Gastroesophageal sphincter (tissue), 4 donors: ENCODE measurements at places on chromosomes 3 and 15.
A peak's percentile ranks its signal among the peaks of the same experiment; 100 is the strongest.

GRCh38 chr3:161388855-161389254, 17.5 kb upstream of the SPTSSB start:
- no peak for ATAC-seq

GRCh38 chr3:24135280-24135679, 190.2 kb downstream of the NR1D2 start:
- peak; percentile 52 for ATAC-seq

GRCh38 chr3:70905491-70905890, 593.1 kb upstream of the MDFIC2 start:
- ATAC-seq, result no peak

- ATAC-seq, result no peak
Observed at GRCh38 chr3:122782804-122783203, 10.8 kb downstream of the HSPBAP1 start.

- no peak for ATAC-seq
Observed at GRCh38 chr15:70259640-70260508, 162.2 kb upstream of the TLE3 start.

GRCh38 chr3:67884345-67884744, 229.9 kb upstream of the SUCLG2 start:
- no peak for ATAC-seq

GRCh38 chr3:22371607-22372291, 620.7 kb upstream of the ZNF385D start:
- peak; percentile 23 for ATAC-seq

- ATAC-seq, result no peak
Observed at GRCh38 chr15:86863226-86863915, 783.7 kb downstream of the AGBL1 start.

- peak; percentile 62 for ATAC-seq
Observed at GRCh38 chr3:136929977-136930670, 27.7 kb upstream of the IL20RB start.

DNA sequence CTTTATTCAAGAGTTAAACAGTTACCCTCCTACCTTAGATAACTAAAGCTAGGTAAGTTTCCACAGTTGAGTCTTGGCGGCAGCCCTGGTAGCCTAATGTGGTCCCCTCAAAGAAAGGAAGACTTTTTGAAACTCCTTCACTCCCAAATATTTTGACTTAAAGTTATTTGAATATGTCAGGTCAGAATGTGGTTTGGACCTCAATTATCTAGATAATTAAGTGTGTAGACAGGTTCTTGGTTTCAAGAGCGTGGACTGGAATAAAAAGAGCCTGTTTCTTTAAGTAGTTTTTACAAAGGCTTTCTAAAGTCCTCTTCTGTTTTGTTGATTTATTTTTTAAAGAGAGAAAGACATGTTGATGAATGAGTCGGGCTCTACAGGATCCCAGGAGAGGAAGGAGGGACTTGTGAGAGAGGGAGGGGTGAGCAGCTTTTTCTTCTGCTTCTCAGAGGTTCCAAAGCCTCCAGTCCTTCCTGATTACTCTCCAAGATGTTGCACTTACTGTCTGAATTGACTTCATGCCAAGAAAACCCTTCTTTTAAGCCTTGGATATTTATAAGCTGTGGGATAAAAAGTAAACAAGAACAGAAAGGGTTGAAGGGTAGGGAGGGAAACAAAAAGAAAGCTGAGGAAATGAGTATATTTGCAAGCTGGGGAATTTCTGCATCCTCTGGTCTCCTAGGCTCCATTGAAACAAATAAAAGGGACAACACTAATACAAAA, 457.4 kb downstream of the IGSF11 start:
- peak; percentile 36 for ATAC-seq

DNA sequence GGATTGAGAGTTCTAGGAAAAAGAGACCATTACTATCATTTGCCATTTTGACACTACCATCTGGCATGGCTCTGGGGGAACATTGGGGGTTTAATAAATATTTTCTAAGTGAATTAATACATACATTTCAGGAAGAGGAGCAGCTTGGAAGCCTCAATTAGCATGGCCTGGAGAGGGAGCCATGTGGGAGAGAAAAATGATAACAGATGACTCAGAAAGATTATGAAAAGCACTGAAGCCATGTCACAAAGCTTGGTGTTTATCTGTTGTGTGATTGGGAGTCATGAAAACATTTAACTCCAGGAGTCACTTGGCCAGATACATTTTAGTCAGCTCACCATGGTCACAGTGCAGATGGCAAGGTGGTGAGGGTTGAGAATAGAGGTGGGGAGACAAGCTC, 121.0 kb downstream of the SSR3 start:
- no peak for ATAC-seq

DNA sequence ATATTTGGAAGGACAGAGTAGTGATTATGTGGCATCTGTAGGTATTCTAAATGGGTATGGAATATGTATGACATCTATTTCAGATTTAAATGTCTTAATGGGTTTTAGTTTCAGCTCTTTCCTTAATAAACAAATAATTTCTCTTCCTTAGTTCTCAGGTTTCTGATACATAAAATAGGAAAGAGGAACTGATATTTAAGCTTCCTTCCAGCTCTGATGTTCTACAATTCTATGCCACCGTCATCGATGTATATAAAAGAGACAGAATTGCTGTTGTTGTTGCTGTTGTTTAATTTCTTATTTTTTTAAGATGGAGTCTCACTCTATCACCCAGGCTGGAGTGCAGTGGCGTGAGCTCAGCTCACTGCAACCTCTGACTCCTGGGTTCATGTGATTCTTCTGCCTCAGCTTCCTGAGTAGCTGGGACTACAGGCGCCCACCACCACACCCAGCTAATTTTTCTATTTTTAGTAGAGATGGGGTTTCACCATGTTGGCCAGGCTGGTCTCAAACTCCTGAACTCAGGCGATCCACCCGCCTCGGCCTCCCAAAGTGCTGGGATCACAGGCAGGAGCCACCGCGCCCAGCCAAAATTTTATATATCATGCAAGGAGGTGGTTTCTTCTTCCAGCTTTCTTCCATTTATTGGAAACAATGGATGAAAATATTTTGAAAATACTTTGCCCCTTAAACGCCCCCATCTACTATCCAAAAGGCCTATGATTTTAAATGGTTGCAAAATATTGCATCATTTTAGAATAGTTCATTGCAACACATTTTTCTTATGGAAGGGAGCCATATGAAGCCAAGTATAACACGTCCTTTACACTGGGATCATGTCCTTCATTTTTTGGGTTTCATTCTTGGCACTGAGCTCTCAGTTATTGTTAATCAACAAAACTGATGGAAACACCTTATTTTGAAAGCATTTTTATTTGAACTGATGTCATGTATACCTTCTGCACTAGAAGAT, 13.9 kb upstream of the C15orf61 start:
- ATAC-seq, result peak; percentile 63

GRCh38 chr15:29433507-29434248, 164.1 kb upstream of the NSMCE3 start:
- ATAC-seq, result no peak

DNA sequence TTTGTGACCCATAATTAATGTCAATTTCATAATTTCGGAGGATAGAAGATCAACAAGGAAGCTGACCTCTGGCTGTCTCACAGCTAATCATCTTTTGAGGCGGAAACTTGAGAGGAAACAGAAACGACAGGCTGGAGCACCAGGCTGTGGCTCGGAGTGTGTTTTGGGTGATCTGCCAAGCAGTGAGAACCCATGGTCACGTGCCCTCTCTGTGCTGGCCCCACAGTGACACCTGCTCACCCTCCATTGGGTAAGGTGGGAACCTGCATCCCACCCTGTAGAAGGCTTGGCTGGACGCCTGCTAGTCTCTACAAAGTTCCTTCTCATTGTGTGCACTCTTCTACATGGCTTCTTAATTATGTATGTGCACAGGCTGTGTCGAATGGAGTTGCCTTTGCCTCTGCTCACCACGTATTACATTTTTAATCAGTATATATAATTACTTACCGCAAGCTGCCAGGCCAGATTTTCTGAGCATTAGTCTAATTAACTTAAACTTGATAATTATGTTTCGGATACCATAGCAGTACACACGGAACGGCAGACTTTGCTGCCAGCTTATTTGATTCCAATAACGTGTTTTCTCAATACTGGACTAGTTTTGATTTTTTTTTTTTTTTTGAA, 719.4 kb upstream of the CFAP20DC start:
- ATAC-seq, result no peak

DNA sequence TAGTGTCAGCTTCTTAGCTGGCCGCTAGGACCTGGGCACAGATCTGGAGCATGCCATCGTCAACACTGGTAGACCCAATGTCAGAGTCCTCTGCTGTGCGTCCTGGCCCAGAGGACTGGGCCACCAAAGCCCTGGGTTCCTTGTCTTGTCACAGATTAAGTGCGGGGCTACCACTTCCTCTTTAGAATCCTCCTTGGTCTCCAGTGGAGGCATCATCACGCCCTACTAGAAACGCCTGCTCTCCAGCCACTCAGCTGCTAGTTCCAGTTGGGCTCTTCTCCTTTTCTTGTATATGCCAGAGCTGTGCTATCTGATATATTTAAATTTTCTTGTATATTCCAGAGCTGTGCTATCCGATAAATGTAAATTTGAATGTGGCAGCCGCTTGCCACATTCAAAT, 11.2 kb downstream of the PPCDC start:
- ATAC-seq, result no peak

GRCh38 chr3:182959474-182960350, 20.6 kb downstream of the DCUN1D1 start:
- no peak for ATAC-seq

DNA sequence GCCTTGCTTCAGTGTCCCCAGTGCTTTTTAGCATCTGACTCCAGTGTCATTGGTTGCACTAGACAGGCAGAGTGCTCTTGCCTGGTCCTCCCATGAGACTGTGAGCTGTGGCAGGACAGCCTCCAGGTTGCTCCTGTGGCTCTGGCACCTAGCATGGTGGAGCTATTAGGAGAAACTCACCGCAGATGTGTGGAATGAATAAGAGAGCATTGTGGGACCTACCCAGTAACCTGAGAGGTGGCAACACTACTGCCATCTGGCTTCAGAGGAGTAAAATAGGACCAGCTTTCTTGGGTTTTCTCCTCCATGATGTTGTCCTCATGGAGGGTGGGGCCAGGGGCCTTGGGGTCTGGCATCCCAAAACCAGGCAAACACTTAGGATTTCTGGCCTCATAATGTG, 183.6 kb downstream of the EPHB1 start:
- ATAC-seq, result no peak

DNA sequence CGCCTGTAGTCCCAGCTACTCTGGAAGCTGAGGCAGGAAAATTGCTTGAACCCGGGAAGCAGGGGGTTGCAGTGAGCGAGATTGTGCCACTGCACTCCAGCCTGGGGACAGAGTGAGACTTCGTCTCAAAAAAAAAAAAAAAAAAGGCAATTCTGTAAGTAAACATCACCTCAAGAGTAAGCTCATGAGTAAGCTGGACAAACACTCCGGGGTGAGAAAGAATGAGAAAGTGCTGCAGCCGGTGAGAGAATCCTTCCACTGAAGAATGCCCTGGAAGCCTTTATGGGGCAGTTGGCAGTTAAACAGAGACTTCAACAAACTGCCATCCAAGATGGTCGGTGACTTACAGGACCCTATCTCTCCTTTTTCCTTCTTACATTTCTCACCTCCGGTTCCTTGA, 47.5 kb downstream of the FEZF2 start:
- ATAC-seq, result no peak

- no peak for ATAC-seq
Observed at GRCh38 chr3:183247011-183247589, 6.0 kb upstream of the B3GNT5 start.

- ATAC-seq, result peak; percentile 84
Observed at GRCh38 chr3:79019137-79019923, 748.5 kb downstream of the ROBO1 start.

GRCh38 chr3:134833453-134834163, 38.5 kb downstream of the EPHB1 start:
- no peak for ATAC-seq

GRCh38 chr3:95036526-95037021, 973.7 kb downstream of the NSUN3 start:
- no peak for ATAC-seq

GRCh38 chr15:31733424-31733823, 296.9 kb upstream of the CHRNA7 start:
- no peak for ATAC-seq

DNA sequence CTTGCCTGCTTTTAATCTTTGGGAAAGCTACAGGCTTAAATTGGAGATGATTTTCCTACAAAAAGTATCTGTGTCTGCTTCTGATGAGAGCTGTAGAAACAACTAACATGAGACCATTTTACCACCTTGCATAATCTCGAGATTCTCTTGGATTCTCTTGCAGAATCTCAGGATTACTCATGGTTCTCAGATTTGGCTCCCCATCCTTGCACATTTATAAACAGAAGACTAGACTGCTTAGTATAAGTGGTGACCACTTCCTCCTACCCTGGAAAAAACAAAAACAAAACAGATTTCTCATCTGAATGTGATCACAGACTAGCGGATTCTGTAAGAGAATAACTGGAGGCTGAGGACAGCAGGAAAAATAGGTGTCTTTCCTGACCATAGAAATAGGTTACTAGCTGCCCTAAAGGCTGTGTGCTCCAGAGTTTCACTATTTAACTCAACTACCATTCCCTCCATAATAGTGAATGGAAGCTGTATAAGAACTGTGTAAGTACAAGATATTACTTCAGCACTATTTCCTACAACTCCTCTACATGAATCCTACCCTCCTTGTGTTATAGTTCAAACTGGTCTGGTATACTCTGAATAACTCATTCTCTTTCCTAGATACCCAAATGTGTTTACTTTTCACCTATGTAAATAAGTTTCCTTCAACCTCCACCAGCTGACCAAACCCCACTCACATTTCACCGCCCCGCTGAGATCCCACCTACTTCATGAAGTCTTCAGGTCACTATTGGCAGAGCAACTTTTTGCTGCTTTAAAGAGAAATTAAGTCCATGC, 122.2 kb upstream of the C2CD4B start:
- no peak for ATAC-seq

DNA sequence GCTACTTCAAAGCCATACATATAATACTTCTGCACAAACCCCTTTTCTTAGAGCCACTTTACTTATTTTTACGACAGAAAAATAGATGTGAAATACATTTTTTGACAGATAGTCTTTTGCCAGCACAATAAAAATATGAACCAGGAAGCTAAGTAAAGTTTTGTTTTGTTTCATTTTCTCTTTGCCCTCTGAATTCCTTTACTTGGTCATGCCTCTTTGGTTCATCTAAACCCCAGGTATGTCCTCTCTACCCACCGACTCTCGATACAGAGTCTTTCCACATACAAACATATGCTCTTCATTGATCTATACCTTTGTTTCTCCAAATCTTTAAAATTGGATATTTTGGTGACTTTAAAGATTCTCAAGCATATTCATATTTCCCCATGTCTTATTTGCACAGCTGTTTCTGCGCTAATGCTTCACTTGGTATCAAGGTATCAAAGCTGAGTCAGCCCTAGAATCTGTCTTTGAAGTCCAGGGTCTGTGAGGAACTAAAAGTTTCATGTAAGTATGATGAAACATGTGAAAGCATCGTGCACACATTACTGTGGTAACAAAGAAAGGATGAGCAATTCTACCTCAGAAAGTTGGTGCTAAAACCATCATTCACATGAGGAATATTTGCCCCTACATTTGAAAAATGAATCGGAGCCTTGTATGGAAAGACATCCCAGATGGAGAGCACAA, 845.4 kb downstream of the NAALADL2 start:
- no peak for ATAC-seq

DNA sequence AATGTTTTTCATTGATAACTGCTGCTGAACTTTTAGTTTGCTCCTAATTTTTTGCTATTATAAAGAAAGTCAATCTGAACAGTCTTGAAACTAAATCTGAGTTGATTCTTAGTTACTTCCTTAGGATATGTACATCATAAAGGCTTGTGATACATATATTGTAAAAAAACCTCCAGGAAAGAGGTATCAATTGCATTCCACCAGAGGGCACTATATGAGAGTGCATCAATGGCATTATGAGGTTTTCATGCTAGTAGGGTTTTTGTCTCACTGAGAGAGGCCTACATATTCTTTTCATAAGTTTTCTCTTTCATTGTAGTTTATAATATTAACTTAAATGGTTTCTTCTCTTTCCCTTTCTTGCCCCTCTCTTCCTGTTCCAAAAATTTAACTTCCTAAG, 46.9 kb downstream of the PIK3R4 start:
- no peak for ATAC-seq
